ENCODE measurements at places on chromosomes 2 and 18.

- DNase-seq, result no peak
Measured at GRCh38 chr2:207239754-207240494, 74.2 kb upstream of the KLF7 start.

DNA sequence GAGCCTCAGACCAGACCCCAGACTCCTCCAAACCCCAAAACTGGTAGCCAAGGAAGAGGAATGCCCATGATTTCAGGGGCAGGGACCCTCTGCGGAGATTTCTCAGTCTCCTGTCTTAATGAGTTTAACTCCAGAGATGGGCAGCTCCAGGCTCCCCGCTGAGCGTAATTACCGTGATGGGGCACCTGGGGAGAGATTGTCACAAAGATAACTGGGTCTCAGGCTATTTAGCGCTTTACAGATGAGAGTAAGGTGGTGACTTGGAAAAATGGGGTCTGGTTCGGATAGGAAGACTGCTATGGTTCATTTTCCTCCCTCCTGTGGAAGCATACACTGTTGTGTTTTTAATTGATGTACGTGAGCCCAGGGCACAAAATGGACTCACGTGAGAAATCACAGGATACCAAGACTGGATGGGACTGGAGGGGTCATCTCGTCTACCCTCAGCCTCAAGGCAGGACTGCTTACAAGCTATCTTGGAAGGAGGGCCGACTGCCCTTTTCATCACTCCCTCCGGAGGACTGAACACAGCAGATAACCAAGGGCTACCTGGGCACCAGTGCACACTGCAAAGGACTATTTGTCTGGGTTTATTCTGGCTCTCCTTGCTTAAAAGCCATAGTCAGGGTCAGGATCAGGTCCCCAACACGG is 427.8 kb downstream of the ZNF521 start:
- DNase-seq, result no peak

DNA sequence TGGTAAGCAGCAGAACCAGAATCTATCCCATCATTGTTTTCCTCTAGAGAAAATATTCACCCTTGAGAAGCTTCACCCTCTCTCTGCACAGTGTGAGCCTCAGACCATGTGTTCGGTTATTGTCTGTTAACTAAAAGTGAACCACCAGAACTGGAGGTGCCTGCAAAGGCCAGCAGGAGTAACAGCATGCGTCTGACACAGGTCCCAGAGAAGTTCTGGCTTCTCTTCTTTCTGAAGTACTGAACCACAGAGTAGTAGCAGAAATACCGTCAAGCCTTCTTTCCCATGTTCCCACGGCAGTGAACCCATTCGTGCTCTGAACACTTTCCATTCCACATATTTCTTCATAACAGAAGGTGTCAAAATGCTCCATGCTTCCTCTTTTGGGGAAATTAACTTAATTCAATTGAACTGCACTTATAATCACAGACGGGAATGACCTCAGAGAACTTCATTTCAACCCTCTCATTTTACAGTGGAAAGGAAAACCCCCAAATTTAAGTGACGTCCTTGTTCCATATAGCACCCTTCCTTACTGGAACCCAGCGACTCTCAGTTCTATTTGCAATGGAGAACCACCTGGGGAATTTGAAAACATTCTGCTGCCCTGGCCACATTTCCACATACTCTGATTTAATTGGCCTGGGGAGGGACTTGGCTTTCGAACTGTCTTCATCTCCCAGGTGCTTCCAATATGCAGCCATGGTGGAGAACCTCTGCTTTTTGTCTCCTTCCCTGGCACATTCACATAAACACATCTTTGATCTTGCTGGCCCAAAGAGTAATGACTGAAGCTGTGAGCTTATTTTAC is 519.1 kb downstream of the RNF144A start:
- no peak for DNase-seq

DNA sequence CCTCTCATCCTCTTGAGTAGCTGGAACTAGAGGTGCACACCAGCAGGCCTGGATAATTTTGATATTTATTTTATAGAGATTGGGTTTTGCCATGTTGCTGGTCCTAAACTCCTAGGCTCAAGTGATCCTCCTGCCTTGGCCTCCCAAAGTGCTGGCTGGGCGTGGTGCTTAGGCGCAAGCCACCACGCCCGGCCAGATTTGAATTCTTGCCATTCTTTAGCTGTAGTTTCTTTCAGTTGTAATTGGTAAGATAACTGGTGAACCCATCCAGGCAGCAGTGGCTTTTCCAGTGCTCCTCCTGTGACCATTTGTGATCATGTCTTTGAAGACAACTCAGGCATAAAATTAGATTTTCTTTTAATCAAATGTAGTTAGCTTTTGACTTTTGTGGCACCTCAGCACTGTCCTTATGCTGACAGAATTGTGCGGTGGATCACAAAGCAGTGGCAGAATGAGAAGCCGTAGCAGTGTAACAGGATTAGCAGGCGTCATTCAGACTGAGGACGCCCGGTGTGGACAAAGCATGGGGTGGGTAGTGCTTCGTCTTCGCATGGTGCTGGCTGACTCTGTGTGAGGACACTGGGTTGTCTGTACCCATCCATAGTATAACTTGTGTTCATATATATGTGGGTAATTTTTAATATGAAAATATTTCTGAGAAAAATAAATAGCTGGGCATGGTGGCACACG is 30.0 kb upstream of the TOGARAM2 start:
- DNase-seq, result no peak

DNA sequence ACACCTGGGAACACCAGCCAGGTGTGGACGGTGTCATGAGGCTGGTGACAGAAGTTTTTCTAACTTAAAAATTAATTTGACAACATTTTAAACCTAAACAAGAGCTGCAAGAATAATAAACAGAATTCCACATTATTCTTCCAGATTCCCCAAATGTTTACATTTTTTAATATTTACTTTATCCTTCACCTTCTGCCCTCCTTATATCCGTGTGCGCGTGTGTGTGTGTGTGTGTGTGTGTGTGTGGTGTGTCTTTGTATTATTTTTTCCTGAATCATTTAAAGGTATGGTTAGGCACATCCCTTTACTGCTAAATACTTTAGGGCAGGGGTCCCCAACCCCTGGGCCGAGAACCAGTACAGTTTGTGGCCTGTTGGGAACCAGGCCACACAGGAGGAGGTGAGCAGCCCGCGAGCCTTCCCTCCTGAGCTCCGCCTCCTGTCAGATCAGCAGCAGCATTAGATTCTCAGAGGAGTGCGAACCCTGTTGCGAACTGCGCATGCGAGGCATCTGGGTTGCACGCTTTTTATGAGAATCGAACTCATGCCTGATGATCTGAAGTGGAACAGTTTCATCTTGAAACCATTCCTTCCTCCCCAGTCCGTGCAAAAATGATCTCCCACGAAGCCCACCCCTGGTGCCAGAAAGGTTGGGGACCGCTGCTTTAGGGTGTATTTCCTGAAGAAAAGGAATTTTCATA is 16.4 kb upstream of the IL1R2 start:
- no peak for DNase-seq

DNA sequence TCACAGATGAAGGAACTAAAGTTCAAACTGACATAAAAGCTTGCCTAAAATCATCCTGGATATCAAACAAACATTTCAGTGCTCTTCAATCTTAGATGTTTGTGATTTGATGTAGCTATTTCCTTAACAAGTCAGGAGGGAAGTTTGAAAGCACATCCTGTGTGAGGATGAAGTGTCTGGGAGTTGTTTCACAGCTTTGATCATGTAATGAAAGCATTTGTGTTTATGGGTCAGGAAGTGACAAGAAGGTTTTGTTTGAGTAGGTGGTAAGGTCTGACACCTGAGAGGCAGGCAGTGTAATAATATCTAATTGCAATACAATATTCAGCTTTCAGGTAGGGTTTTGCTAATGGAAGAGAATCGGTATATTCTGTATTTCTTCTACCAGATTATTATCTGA is 26.0 kb upstream of the CSRNP3 start:
- DNase-seq, result peak; percentile 27

- DNase-seq, result no peak
Measured at GRCh38 chr2:109244750-109245382, 115.9 kb downstream of the SH3RF3 start.

DNA sequence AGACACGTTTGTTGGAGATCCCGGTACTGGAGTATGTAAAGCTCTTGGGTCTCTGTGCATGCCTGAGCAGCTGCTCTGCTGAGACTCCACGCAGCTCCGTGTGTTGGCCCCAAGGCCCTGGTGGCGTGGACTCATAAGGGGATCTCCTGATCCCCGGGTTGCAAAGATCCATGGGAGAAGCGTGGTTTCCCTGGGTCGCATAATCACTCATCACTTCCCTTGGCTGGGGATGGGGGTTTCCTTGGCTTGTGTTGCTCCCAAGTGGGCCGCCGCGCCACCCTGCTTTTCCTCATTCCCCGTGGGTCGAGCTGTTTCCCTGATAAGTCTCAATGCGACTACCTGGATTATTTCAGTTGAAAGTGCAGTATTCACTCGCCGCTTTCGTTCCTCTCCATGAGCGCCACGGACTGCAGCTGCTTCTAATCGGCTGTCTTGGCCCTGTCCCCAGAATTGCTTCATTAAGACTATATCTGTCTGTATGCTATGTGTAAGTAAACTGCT is 76.0 kb downstream of the EPC2 start:
- no peak for DNase-seq

DNA sequence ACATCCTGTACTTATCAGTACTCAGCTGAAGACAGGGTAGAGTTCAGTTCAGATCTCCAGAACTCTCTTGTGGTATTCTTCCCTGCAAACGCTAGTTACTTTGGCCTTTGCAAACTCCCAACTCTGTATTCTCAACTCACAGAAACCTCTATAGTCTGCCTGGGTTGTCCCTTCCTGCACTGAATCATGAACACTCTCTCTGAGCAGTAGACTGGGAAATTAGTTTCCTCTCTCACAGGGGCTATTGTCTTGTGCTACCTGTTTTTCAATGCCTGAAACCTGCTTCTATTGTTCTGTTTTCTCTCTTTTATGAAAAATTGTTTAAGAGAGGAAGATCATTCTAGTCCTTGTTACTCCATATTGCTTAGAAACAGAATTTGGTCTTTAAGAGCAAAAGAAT is 134.7 kb downstream of the VIT start:
- DNase-seq, result no peak

- no peak for DNase-seq
Measured at GRCh38 chr2:144493027-144493809, 26.7 kb downstream of the ZEB2 start.

GRCh38 chr2:15662026-15662425 is 70.4 kb downstream of the DDX1 start:
- no peak for DNase-seq

DNA sequence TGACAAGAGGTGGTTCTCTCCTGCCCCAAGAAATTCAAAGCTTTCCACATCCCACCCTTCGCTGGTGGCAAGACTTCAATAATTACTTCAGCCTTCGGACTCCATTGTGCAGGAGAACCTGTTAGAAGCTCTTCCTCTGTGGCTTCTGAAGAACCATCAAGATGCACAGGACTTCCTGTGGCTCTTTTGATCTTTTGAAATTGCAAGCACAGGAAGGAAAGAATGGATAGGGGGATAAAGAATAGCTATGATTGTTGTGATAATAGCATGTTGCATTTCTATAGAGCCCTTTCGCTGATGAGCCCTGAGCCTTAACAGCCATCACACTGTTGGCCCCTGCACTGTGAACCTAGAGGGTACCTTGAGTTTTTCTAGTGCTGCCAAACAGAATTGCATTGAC is 7.4 kb downstream of the EPAS1 start:
- DNase-seq, result no peak

- no peak for DNase-seq
Measured at GRCh38 chr2:20675701-20676352, 8.9 kb downstream of the GDF7 start.

GRCh38 chr2:103660947-103661346 is 899.1 kb downstream of the TMEM182 start:
- no peak for DNase-seq

DNA sequence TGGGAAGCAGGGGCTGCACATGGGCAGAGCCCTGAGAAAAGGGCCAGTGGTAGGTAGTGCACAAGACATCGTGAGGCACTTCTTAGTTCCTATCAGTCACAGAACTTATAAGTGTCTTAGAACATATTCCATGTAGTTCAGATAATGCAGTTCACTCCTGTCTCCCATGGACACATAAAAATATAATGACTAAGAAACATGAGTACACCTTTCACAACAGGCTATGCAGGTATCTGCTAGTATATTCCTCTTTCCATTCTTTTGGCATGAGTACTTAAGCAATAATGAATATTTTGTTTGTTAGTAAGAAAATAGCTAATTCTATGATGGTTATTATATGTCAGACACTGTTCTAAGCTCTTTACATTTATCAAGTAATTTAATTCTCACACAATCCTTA is 808.4 kb downstream of the BCL11A start:
- DNase-seq, result no peak
